Diencephalon (tissue), 1 donor: ENCODE measurements at places on chromosomes 13 and 19. TPM values are rescaled to one million over a fixed set of nuclear protein-coding genes. Genes with fewer than 3 reads are reported as not detected.

Gene SIGLEC14
- total RNA-seq = 1.2 TPM

Gene ZNF433
- total RNA-seq = 14.1 TPM

Gene RNF113B
- total RNA-seq = not detected

Gene ZNF415
- total RNA-seq = 31.8 TPM

Gene ZNF730
- total RNA-seq = 30.2 TPM

Gene HRC
- 1.4 TPM for total RNA-seq

Gene SCN1B
- total RNA-seq = 3.9 TPM

Gene SLC6A16
- total RNA-seq = 1.2 TPM

Gene PPP2R1A
- 180 TPM for total RNA-seq

Gene ZNF575
- total RNA-seq = 1.8 TPM

Gene KLC3
- total RNA-seq = 1.8 TPM

Gene ZNF90
- 3.9 TPM for total RNA-seq

Gene GJA3
- total RNA-seq = not detected

Gene PTGIR
- total RNA-seq = 0.23 TPM

Gene B3GNT8
- total RNA-seq = not detected

Gene RAB3A
- 72.0 TPM for total RNA-seq

Gene OR7C1
- total RNA-seq = not detected

Gene TNFAIP8L1
- 7.6 TPM for total RNA-seq

Gene TSHZ3
- 3.7 TPM for total RNA-seq

Gene ACP5
- 0.46 TPM for total RNA-seq

Gene FGF14
- total RNA-seq = 77.3 TPM

Gene PRX
- total RNA-seq = 2.5 TPM

Gene BIVM
- total RNA-seq = 50.3 TPM

Gene ZNF491
- total RNA-seq = 14.8 TPM

Gene ZNF208
- total RNA-seq = 11.8 TPM

Gene ZNF471
- 21.5 TPM for total RNA-seq

Gene ZNF729
- 0.23 TPM for total RNA-seq

Gene SERTM1
- total RNA-seq = 6.7 TPM

Gene URAD
- total RNA-seq = not detected

Gene PINLYP
- 8.1 TPM for total RNA-seq

Gene CEACAM20
- total RNA-seq = not detected

Gene NCR1
- not detected for total RNA-seq
